Cortex of kidney (tissue), 1 donor: ENCODE measurements at places on chromosomes 5 and 9.

DNA sequence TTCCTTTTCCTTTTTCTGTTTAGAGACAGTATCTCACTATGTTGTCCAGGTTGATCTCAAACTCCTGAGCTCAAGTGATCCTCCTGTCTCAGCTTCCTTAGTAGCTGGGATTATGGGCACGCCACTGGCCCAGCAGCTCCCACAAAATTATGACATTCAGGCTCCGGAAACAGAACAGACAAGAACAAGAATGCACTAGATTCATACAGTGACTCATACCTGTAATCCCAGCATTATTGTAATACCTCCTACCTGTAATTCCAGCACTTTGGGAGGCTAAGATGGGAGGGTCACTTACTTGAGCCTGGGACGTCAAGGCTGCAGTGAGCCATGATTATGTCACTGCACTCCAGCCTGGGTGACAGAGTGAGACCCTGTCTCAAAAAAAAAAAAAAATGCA is 26.7 kb upstream of the B4GALT1 start:
- no peak for DNase-seq

DNA sequence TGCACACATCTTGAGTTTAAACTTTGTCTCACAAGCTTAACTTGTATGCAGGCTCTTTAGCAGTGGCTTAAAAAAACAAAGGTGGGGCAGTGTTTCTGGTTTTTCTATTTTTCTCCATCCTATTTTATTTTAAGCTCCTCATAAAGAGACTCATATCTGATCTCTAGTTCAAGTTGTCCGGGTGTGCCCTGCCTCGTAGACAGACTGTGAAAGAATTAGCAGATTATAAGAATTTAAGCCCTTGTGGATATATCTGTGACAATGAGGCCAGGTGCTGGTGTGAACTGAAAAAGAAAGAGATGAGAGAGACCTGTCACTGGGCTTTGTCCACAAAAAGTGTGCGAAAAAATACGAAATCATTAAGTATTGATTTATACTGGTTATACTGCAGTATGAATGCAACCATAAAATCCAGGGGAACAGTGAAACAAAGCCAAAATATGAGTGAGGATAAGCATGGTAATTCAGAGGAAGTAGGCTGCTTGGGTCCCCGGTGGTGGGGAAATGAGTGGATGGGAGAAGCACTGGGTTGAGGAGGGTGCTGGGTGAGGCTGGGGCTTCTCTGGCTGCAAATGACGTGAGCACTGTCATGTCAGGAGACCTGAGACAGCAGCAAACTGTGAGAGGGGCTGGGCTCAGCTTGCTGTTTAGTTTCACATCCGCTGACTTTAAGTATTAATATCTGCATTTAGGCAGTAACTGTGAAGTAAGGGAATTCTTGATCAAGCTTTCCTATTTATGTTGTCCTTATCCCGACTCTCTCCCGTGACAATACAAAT is 179.7 kb upstream of the ANKRD55 start:
- DNase-seq = no peak

GRCh38 chr9:20508242-20508641 is 114.1 kb downstream of the MLLT3 start:
- DNase-seq = no peak

GRCh38 chr5:56175488-56175887 is 57.6 kb downstream of the ANKRD55 start:
- no peak for DNase-seq

DNA sequence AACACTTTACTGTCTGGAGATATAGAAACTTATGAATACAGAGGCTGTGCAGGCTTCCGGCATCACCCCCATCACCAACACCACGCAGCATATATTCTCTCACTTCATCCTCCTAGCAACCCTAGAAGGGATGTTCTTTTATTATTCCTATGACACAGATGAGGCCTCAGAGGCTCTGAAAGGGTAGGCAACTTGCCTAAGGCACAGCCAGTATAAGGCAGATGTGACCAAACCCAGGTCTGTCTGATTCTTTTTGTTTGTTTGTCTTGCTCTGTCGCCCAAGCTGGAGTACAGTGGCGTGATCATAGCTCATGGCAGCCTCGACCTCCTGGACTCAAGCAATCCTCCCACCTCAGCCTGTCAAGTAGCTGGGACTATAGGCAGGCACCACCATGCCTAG is 22.8 kb upstream of the CORO2A start:
- DNase-seq = no peak

DNA sequence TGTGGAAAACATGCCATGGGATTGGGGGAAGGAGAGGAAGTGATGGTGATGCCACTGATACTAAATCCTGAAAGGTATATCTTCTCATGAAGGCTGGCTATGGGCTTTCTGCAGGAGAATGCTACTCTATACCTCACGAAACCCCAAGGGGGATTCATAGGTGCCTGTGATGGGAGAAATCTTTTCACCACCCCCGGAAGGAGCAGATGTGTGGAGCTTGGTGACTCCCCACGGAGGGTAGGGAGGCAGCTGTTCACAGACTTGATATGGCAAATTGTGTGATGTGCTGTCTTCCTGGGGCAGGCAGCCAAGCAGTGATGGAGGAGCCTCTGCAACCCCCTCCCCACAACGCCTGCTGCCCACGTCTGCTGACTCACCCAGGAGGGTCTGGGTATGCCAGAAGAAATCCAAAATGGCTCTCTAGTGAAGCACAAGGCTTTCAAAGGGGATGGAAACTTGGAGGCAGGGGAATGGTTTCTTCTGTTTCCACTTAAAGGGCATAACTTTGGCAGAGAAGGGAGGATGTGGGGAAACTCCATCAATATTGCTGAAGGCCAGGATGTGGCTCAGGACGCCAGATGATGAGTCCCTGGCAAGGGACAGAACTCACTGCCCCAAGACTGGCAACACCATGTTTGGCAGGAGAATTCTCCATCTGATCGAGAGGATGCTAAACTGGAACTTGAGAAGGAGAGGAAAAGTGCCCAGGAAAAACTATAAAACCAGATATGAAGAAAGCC is 188.3 kb downstream of the GABBR2 start:
- no peak for DNase-seq

DNA sequence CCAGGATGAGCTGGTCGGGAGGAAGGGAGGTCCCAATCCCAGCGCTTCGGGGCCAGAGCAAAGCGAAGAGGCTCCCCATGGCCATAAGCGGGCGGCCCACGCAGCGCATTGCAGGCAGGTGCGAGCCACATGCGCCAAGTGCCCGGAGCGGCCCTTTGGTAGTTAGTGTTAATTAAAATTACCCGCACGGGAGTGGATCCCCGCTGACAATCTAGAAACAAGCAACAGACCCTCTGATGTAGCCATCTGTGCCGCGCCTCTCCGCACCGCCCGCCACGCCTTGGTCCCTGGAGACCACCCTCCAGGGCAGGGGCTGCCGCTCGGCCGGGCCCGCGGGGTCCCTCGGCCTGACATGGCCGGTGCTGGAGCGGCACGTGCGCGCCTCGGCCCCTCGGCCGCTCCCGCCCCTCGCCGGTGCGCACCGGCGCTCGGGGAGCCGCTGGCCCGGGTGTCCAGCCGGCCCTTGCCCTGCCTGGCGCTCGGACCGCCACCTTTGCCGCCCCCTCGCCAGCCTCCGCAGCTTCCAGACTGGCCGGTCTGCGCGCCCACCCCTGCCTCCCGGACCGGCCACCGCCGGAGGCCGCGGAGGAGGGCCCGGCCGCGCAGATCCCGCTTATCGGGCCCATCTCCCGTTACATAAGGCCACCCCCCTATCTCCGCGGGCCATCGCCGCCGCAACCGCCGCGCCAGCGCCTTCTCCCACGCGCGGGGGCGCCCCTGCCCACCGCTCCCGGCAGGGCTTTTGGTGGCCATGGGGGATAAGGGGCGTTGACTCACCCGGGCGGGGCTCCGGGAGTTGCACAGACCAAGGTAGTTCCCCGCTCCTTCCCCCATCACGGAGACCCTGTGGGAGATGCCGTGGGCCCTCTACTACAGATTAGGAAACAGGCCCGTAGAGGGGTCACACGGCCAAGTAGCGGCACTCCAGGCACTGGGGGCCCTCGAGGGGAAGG is 1.9 kb upstream of the IL13 start:
- no peak for DNase-seq

DNA sequence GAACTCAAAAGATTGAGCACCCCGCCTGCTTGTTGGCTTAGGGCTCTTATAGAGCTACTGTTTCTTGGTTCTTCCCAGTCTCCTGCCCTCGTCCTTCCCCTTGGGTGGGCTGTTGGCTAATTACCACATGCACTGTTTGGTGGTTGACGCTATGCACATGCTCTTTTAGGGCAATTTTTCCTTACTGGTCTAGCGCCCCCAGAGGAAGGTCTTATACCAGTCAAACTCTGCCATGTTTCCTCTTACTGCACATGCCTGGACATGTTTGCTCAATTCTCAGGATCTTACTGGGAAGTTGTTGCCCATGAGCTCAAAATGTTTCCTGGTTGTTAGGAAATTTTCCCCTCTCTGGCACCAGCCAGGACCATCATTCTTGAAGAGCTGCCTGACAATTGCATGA is 101.9 kb downstream of the SLC28A3 start:
- no peak for DNase-seq

GRCh38 chr9:98977813-98978212 is 34.1 kb downstream of the COL15A1 start:
- DNase-seq = no peak

- DNase-seq = no peak
Measured at GRCh38 chr5:149387081-149387631, 8.1 kb upstream of the IL17B start.

- no peak for DNase-seq
Measured at GRCh38 chr5:136432705-136433104, 67.4 kb upstream of the TRPC7 start.

DNA sequence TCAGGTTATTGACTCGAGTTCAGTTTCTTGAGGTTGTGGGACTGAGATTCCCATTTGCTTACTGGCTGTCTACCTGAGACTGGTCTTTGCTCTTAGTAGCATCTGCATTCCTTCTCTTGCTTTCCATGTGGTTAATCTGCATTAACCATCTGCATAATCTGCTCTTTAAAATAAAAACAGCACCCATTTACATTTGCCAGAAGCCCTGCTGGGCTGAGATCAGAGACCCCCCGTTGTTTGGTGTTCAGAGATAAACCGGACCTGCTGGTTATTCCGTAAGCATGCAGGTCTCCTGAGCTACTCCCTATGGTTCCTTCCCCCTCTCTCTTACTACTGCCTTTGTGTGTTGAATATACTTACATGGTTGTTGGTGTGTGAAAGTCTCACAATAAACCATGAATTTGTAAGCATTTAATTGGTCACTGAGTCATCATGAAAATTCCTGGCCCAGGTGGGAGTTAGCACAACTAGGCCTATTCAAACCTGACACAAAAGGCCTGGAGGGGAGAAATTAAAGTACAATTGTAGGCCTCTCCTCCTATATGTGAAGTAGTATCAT is 396.7 kb downstream of the MRPS30 start:
- no peak for DNase-seq

- no peak for DNase-seq
Measured at GRCh38 chr9:86353655-86354010, 577 bp downstream of the TUT7 start.

- no peak for DNase-seq
Measured at GRCh38 chr5:172833372-172833685, 722 bp upstream of the ERGIC1 start.

DNA sequence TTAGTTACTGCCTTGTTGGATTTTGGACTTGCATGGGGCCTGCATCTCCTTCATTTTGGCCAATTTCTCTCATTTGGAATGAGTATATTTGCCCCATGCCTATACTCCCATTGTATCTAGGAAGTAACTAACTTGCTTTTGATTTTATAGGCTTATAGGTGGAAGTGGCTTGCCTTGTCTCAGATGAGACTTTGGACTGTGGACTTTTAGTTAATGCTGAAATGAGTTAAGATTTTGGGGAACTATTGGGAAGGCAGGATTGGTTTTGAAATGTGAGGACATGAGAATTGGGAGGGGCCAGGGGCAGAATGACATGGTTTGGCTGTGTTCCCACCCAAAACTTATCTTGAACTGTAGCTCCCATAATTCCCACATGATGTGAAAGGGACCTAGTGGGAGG is 42.5 kb upstream of the SMARCA2 start:
- no peak for DNase-seq

DNA sequence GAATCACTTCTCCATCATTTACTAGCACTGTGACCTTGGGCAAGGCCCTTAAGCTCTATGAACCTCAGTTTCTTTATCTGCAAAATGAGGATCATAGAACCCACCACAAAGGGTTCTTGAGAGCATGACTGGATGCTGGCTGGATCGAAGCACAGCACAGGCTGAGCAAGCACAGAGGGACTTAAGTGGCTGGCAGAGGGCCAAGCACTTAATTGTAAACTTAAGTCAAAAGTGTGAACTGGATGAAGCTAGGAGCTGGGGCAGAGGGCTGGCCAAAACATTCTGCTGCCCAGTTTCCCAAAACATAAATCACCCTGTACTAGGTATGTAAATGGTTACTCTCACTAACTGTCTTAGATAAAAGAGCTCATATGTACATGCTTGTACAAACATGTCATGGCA is 112.3 kb upstream of the WWC1 start:
- DNase-seq = no peak

- no peak for DNase-seq
Measured at GRCh38 chr9:94068257-94068656, 16.0 kb upstream of the PTPDC1 start.

DNA sequence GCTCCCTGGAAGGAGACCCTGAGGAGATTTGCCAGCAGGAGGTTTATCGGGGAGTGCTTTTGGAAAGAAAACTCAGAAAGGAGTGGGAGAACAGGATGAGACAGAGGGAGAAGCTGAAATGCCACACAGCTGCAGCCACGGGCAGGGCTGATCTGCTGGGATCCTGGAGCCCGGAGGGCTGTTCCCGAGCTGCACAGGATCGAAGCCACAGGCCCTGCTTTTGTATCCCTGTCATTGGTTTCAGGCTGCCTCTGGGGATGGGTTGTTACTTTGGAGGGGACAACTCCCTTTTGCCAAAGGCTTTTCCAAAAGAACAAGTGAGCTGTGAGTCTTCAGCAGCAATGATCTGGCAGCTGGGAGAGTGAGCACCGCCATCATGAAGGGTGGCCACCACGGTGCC is 152.5 kb upstream of the PTCH1 start:
- DNase-seq = no peak

DNA sequence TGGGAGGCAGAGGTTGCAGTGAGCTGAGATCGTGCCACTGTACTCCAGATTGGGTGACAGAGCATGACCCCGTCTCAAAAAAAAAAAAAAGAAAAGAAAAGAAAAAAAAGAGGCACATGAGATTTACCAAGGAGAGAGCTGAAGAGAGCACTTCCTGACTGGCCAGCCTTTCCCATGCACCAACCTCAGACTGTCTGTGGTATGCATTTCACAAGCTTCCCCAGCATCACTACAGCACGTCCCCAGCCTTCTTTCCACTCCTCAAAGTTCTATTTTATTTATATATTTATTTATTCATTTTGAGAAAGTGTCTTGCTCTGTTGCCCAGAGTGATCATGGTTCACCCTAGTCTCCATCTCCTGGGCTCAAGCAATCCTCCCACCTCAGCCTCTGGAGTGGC is 13.6 kb upstream of the FUBP3 start:
- DNase-seq = no peak

DNA sequence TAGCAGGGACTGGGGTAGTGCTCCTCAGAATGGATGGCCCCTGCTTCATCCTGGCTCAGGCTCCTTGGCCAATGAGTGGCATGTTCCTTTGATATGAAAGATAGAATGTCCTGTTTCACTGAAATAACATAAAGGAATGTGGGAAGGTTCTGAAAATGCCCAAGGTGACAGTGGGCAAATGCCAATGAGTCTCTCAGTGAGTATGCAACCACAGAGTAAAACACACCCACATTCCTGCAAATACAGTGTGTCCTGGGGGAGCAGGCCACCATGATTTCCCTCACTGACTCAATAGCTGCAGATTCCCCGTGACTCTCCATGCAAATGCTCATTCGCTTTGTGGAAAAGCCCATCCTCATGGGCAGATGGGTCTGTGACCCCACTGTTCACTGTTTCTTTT is 36.4 kb downstream of the ZNF366 start:
- DNase-seq = no peak
